ENCODE measurements at places on chromosomes 11 and 22.

GRCh38 chr22:20952544-20953341, 14.3 kb upstream of the AIFM3 start:
- no peak for DNase-seq

DNA sequence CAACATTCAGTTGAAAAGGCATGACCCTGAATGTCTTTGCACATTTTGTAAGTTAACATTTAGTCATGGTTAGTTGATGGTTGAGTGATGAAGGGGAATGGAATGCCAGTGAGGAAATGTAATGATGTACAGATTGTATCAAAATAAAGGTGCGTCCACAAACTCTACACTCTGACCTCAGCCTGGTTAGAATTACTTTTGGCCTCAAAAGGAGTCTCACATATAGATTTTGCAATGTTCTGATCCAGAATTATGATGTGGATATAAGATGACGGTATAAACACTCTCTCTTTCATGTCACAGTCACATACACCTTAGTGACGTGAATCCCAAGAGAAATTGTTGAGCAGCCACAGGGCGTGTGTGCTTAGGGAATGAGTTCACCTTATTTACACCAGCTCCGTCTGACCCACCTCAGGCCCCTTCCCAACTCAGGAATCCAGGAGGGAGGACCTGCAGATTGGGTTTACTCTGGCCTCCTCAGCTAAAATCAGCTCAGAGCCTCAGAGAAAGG, 100.1 kb downstream of the RDX start:
- peak; percentile 81 for DNase-seq

DNA sequence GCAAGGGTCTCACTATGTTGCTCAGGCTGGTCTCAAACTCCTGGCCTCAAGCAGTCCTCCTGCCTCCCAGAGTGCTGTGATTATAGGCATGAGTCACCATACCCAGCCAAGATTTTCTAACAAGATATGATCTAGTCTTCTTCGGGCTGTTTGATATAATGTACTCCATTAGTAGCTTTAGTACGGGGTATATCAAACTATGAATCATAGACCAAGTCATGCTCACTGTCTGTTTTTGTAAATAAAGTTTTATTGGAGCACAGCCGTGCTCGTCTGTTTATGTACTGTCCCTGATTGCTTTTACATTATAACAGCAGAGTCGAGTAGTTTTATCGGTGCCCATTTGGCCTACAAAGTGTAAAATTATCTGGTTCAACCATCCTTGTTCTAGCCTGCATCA, 43.9 kb upstream of the GRIK4 start:
- peak; percentile 22 for DNase-seq

GRCh38 chr22:26584010-26584409, 5.9 kb downstream of the TPST2 start:
- DNase-seq: no peak

DNA sequence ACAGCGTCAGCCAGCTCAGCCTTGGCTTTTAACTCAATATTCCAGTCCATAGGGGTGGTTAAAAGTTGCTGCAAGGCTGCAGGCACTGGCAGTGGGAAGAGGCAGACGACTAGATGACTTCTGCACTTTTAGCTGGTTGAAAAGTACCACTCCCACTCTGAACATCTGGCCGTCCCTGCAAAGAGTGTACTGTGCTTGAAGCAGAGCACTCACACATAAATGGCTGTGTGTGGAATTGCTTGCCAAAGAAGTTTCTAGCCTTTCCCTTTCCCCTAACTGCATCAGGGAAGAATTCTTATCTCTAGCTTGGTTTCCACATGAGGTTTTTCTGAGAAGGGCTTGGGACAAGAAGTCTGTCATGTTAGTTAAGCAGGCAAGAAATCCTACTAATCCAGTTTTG, 5.1 kb upstream of the PHLDB1 start:
- no peak for DNase-seq

GRCh38 chr11:65634440-65634839, 3.5 kb upstream of the SIPA1 start:
- DNase-seq: no peak

DNA sequence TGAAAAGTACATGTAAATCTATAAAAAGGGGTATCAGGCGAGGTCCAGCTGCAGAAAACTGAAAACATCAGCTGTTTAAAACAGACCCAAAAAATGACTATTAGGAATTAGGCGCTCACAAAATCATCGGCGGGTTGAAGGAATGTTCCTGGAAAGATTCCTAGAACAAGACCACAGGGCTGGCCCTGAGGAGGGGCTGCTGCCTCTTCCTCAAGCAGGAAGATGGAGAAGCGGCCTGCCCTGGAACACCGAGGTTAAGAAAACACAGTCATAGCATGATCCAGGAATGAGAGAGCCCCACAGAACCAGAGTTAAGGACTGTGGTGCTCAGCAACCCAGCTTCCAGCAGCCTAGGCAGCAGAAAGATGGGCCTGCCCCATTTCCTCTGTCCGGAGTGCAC, 78.4 kb downstream of the C11orf91 start:
- DNase-seq: peak; percentile 57

GRCh38 chr11:117986981-117987574, 884 bp downstream of the IL10RA start:
- no peak for DNase-seq

DNA sequence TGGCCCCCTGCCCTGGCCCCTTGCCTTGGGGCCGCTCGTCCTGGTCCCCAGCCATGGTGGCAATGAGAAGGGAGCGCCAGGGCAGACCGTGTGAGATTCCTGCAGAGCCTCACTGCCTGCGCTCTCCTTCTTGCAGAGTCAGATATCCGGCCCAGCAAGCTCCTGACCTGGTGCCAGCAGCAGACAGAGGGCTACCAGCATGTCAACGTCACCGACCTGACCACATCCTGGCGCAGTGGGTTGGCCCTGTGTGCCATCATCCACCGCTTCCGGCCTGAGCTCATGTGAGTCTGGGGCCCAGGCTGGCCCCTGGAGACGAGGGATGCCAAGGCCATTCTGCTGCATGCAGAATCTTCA, 114.1 kb downstream of the MICAL2 start:
- peak; percentile 83 for DNase-seq

DNA sequence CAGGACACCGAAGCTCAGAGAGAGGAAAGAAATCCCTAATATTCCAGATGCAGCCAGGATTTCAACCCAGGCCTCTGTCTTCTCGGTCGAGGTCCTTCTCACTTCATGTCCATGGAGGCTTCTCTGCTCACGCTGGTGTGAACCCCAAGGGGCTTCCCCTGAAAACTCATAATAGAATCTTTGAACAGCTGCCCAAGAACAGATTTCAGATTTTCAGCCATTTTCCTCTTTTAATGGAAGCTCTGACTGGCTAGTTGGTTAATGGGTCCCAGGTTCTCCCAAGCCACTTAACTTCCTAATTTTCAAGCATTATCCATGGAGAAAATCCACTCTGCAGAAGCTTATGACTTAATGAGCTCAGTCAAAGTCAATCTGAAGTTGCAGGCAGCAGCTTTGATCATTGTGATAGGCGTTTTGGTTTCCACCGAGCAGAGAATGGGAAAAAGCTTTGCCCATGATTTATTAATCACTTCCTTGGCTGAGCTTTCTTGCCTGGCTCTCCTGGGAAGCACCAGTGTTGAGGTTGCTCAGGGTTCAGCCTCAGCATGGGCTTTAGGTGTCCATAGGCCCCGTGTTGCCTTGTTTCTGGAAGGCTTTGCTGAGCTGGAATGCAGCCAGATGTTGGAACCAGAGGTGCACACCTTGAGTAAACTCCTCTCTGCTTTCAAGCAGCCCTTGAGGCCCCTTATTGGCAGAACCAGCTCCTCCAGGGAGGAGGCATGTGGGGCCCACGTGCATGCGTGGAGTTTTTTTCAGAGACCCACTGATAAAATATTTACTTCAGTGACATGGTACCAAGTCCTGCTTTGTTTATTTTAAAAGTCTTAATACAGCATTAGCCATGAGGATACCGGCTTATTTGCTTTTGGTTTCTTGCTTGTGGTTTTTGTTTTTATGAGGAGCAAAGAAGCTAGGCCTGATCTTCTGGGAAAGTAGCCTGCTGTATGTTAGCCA, 25.5 kb downstream of the LDLRAD3 start:
- no peak for DNase-seq

GRCh38 chr11:20160425-20161229, at the start of gene DBX1:
TSS of gene DBX1 (minus strand) at chr11:20160475. CDS start at chr11:20160324, 151 bp downstream.
- no peak for DNase-seq

DNA sequence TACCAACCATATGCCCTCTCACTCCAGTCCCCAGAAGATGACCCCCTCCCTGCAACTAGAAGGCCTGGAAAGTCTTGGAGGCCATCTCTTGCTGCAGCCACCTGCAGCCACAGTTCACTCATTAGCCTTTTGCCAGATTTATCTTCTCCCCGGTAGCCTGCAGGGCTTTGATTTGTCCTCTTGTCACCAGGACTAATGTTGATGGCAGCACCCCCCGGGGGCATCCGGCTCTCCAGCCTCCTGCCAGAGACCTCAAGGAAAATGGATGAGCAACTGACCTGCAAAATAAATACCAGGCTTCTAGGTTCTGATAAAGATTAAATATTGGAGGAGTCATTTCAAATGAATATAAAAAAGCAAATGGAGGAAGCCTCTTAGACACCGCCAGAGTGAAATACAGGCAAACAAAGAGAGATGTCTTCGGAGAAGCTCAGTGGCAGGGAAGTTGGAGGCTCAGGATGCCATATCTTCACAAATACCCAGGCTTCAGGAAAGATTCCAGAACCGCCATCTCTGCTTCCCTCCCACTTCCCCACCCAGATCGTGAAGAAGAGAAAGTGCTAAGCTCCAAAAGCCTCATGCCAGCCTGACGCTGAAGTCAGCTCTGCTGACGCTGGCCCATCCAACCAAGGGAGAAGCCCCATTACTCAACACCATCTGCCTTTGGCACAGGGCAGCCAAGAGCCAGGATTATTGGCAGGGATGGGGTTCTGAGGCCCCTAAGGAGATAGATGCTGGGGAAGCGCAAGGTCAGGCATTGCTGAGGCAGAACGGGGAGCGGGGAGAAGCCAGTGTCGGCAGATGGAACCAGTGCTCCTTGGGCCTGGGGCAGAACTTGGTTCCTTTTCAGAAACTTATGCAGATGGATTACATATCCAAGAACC, 362.7 kb downstream of the CADM1 start:
- DNase-seq: no peak

DNA sequence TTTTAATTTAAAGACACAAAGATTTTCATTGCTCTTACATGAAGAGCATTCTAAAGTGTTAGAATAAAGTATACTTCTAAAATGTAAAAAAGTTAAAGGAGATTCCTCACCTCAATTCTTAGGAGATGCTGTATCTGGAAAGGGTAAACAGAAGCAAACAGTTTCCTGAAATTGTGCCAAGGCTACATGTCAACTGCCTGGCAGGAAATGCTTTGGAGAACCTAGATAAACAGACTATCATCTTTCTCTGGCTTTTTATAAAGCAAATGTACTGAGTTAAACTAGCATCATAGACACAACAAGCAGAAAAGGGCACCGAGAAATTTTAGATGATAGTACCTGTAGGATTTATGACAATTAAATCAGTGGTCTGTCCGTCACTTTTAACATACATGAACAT, 24.7 kb upstream of the AKIP1 start:
- no peak for DNase-seq

DNA sequence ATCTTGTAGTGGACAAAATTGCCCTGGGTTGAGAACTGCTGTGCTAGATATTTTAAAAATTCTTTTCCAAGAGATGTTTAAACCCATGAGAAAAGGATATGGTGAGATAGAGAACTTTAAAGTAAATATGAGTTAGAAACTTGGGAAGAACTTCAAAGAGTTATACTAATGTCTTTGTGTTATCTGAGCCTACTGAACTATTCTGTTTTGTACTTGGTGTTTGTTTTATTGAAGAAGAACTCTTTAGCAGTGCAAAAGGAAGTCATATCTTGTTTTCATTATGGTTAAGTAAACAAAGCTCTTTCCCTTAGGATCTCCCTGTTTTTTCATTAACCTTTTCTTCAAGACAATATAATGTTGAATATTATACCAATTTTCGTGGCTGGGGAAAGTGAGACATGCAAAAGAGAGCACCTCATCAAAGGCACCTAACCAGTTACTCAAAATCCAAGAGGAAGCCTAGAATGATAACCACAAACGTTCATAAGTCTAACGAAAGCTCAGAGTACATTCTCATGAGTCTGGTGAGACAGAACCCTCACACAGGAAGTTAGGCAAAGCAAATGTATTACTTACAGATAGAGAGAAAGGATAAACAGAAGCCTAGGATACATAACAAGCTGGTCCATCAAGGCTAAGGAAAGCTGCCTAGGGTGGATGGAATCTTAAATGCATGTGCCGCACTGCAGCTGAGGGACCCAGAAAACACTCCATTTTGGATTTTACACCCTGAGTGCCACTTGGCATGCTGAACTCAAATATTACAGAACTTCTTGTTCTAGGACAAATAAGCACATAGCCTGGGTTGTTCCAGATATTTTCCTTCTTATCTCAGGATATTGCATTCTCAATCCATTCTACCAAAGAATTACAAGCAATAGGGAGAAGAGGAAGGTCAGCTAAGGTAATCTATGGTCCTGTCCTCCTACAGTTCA, 112.5 kb upstream of the ANO3 start:
- DNase-seq: peak; percentile 68
